NAMALWA (cell line): ENCODE measurements at places on chromosomes 3 and 15.

DNA sequence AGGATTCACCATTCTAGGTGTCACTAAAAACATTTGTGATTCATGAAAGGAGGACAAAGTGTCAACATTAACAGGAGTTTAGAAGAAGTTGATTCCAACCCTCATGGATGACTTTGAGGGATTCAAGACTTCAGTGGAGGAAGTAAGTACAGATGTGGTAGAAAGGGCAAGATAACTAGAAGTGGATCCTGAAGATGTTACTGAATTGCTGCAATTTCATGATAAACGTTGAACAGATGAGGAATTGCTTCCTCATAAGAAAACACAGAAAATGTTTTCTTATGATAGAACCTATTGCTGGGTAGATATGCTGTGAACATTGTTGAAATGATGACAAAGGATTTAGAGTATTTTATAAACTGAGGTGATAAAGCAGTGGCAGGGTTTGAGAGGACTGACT is 23.5 kb upstream of the ATP2C1 start:
- DNase-seq: no peak

DNA sequence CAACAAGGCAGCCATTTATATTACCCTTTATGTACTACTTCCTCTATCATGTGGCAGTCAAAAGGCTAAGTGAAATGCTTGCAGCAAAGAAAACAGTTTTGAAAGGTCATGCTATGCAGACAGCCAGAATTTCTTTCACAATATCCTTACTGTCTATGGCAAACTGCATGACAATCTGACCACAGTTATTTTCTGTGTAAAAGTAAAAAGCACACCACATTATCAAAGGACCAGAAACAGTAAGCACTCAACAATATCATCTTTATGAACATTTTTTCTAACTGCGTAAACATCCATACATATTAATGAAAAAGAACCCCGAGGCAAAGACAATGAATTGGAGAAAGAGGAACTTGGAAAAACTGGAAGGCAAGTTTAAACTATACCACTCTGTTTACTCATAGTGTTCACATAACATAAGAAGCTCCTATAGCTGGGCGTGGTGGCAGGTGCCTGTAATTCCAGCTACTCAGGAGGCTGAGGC is 47.9 kb downstream of the PIK3CB start:
- DNase-seq: no peak

DNA sequence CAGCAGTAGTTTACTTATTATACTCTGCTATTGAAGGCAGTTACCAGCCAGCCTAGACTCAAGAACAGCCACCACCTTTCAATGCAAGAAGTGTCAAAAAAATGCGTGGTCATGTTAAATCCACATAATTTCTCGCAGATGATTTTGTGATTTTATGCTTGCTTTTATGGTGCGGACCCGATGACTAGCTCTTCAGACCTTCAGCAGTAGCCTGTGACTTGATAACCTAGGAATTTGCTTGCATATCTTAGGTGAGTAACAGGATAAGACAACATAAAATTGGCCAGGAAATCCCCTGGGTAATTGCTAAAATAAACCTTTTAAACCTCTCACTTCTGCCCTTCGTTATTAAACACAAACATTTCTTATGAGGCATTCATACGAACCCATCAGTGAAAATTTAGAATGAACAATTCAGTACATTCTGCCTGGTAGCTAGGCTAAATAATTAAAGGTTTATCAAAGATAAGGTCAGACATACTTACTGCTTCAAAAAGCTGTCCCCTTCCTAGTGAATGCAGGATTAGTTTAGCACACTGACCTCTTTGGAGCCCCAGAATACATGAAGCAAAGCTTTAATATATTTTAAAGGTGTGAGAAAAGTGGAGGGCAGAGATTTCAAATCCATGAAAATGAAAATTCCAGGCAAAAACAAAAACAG is 798.8 kb downstream of the OTOL1 start:
- DNase-seq: no peak

GRCh38 chr3:40850861-40851260 is 326.1 kb downstream of the ZNF621 start:
- DNase-seq: no peak

DNA sequence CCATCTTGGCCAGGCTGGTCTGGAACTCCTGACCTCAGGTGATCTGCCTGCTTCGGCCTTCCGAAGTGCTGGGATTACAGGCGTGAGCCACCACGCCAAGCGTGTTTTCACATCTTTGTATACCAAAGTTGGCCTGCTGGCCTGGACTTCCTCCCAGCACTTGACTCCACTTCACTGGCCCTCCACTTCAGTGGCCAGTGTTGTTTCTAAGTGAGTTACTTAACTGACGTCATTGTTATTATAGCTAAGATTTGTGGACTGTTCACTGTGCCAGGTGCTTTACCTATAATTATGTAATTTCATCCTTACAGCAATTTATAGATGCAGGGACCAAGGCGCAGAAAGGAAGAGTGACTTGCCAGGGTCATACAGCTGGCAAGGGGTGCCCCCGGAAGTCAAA is 52.0 kb downstream of the HRH1 start:
- no peak for DNase-seq

- no peak for DNase-seq
Observed at GRCh38 chr3:194187233-194187944, 51.4 kb downstream of the HES1 start.

DNA sequence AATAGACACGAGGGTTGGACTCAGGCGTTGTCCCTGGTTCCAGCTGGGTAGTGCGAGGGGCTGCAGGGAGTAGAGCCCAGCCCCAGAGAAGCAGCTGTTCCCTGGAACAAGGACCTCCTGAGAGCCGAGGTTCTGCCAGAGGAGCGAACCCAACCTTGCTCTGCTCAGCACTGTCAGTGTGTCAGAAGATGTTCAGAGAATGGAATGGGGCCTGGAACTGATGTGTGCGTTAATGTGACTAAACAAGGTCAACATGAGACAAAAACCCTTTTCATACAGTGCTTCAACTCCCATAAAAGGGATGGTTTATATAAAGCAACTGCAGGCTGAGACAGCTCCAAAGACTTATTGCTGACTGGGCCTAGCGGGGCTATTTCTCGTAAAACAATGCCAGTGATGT is 35.5 kb upstream of the HACD2 start:
- DNase-seq: no peak

GRCh38 chr15:73941449-73941848 is 15.2 kb downstream of the LOXL1 start:
- DNase-seq: no peak

- no peak for DNase-seq
Observed at GRCh38 chr3:169085827-169086226, 577.7 kb downstream of the MECOM start.

GRCh38 chr3:196360586-196360985 is 22.4 kb upstream of the TM4SF19 start:
- no peak for DNase-seq

DNA sequence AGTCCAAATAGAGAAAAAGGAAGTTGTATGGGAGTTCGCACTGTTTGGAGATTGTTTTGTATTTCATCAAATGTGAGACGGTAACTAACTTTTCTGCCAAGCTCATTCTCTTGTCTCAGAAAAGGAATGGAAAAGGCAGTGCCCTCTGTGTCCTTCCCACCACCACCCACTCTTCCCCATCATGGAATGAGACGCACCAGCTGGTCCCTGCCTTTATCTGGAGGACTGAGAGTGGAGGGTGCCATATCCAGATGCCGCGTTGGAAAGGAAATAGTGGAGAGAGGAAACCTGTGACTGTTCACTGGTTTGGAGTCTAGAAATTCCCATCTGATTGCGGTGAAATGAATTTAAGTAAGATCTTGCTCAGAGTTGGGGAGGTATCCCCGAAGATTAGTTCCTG is 3.7 kb upstream of the CCK start:
- no peak for DNase-seq

- peak; percentile 4 for DNase-seq
Observed at GRCh38 chr3:70342149-70342548, 29.7 kb upstream of the MDFIC2 start.
